WERI-Rb-1 (cell line): ENCODE measurements at places on chromosomes 3 and 15.

DNA sequence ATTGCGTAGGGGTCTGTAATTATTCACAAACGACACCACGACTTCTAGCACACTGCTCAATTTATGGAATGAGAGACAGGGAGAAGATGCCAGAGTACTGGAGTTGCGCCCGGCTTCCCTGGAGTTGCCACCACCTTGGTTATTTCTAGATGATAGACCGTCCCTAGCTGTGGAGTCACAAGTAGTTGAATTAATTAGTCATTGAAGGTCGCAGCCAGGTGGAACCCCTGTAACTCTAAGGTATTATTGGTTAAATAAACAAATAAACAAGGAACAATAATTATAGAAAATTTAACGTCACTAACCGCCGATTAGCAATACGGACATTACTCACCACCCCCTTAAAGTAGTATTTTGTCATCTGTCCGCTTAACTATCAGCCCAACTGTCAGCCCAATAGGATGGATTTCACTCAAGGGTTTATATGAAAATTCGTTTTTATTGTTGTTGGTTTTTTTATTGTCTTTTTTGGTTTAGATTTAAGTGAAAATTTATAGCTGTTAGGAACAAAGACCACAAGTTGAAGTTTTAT lies 911 bp upstream of the AZI2 start:
- no peak for DNase-seq

DNA sequence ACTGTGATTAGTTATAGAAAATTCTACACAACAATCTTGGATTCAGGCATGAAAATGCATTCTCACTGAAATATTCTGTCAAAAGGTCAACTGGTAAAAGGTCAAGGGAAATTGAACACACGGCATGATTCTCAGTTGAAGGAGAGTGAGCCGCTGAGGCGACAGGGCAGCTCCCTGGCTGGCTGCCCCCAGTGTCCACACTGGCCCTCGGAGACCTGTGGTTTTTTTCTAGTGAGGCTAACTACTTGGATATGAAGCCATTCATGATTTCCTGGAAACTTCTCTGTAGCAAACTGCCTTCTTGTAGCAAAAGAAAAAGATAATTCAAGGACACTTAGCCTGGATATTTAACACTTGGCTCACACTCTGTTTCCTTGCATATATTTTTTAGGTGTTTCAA lies 37.2 kb downstream of the AADACL2 start:
- no peak for DNase-seq

GRCh38 chr3:72448858-72449257 lies 399.4 kb downstream of the SHQ1 start:
- DNase-seq, result no peak

GRCh38 chr3:152430223-152431002 lies 161.7 kb downstream of the MBNL1 start:
- peak; percentile 29 for DNase-seq

- no peak for DNase-seq
Measured at GRCh38 chr15:51191766-51192165, 97.1 kb upstream of the TNFAIP8L3 start.

DNA sequence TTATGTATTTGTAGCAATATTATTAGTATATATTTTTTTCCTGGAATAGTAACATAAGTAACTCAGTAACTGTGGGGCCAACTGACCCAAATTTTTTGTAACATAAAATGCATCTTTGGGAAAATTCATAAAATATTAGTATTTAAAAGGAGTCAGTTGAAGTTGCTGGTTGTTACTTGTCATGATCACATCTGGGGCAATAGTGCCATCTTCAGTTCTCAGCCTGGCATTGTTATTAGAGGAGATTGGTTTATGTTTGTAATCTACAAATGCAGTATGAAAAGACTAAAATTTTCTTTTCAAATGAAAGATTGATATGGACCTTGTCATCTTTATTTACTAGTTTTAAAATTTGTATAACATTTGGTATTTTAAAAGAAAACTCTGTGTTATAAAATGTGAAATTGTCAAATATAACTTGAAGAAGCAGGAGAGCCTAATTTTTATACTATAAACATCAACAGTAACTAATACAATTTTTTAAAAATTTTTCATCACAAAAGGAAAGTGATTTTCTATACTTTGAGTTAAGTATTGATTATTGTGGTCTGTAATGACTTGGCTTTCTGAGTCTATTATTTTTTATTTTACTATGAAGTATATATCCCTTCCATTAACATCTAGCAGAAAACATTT lies 38.8 kb upstream of the MLF1 start:
- no peak for DNase-seq

DNA sequence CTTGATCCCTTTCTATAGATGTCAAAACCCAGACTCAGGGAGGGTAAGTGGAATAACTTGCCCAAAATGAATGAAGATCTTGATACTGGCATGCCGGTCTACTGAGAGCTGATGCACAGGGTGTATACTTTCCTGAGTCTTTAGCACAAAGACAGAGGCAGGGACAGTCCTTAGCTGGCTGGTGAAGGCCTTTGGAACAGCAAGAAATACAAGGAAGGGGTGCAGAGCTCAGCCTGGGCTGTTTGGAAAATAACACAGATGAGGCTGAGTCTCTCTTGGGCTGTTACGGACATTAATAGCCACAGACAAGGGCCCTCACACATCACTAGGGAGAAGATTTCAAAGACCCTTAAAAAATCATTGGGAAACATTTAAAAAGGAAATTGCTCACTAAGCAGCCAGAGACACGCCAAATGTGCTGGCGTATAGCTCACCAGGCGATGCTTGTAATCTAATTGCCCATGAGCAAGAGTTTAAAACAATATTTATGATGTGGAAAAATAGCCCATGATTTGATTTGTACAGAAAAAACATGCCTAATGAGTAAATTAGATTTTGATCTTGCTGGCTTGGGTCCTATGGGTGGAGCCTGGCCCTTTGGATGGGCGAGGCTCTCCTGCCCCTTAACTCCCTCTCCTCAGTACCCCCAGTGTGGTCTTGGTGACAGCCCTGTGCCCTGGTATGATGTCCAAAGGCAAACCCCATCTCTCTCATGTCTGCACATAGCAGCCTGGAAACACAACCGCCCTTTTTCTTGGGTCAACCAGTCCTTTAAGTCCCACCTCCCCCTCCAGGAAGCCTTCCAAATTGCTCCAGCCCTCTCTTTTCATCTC lies 81.8 kb upstream of the MRPS22 start:
- DNase-seq, result no peak

- DNase-seq, result no peak
Measured at GRCh38 chr3:135017003-135017893, 222.2 kb downstream of the EPHB1 start.

DNA sequence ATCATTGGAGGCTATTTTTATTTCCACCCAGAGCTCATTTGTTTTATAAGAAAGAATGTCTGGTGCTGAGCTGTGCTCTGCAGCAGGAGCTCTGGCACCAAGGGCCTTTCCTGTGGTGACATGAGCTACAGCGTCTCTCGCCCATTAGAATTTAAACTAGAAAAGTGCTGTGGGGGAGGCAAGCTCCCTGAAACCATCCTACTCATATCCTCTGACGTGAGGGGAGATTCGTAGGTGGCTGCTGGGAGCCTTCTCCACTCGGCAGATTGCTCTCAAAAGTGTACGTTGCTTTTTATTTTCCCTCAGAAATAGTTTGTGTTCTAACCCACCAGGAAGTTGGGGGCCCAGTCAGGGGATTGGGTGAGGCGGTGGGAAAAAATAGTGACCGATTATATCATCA lies 76.3 kb upstream of the ARHGEF3 start:
- no peak for DNase-seq

DNA sequence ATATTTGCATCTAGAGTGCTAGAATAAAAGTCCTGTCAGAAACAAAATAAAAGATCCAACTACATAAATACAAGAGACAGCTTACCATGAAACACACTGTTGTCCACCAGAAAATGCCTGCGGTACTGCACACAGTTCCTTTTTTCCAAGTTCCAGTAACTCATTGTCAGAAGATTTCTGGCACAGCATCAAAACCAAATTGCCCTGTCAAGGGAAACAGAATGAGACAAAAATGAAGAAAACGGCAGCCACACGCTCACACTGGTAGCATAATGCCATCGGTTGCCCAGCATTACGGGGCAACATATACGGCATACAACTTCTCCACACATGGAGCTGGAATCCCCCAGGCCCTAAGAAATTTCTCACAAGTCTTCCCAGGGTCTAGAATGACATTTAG lies 40.8 kb downstream of the PLCH1 start:
- no peak for DNase-seq

GRCh38 chr15:29225534-29226234 lies 43.9 kb downstream of the NSMCE3 start:
- no peak for DNase-seq

DNA sequence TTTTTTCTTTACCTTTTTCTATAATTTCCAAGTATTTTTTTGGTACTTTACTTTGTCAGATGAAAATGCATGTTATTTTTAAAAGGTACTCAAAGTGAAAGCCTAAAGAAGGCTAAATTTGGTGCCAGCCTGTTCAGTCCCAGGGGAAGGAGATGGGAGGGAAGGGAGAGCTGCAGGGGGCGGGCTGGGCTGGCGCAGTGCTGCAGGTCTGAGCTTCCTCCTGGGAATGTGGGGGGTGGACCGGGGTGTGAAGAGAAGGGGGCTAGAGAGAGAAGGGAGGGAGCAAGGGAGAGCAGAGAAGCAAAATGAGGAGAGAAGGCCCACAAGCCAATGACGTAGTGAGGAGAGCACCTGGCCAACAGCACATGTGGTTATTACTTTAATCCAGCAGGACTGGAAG lies 71.0 kb upstream of the SCN5A start:
- DNase-seq, result no peak

DNA sequence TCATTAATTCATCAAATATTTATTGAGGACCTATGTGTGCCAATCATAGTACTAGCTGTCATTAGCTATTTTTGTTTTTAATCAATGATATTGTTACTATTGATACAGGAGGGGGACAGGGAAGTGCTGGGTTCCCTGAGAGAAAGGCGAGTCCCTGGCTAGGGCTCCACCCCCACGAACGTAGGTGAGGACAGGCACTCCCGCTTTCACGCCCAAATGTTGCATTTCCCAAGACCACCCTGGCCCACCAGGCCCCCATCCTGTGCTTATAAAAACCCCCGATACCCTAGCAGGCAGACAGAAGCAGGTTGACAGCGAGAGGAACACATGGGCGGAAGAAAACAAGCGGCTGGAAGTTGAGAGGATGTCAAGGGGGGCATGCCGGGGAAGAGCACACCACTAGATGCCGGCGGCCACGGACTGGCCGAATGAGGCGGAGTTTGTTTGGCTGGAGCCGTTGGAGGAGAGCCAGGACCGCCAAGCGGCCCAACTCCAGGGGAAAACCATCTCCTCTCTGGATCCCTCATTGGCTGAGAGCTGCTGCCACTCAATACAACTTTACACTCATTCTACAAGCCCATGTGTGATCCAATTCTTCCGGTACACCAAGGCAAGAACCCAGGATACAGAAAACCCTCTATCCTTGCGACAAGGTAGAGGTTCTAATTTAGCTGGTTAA lies 798.7 kb upstream of the SEMA6D start:
- no peak for DNase-seq

DNA sequence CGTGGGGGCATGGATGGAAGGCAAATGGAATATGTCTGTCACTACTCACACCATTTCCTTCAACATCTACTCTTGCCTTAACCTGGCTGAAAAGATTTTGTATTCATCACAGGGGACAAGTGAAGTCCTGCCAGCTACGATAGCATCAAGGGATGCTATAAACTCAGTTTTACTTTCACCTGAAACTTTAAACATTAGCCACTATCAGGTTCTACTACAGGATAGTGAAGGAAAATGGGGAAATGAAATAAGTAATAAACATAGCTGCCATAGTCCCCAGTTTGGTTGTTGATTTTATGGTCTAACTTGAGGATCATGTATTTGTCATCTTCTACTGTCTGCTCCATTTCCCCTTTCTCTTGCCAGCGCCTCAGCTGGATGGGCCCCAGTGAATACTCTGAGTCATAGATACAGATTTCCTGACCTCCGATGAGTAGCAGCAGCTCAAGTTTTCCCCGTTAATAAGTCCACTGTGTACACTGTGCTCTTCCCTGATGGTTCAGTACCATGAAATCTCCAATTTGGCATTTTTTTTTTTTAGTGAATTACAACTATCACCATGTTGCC lies 338.2 kb upstream of the SLCO3A1 start:
- no peak for DNase-seq

DNA sequence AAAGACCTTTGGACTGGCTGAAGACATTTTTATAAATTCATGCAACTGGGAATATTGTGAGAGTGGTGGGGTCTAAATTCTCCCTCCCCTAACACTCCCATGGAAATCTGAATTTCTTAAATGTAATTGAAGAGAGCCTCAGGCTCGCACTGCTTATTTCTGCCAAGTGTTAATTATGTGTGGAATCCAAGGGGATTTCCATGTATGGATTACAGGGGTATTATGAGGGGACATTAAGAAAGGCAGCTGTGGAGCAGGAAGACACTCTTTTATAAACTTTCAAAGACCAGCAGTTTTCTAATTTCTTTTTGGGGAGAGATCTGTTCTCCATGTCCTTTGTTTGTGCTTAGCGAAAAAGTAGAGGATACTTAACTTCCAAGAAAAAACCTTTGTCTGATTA lies 152.1 kb upstream of the TBL1XR1 start:
- DNase-seq, result no peak

DNA sequence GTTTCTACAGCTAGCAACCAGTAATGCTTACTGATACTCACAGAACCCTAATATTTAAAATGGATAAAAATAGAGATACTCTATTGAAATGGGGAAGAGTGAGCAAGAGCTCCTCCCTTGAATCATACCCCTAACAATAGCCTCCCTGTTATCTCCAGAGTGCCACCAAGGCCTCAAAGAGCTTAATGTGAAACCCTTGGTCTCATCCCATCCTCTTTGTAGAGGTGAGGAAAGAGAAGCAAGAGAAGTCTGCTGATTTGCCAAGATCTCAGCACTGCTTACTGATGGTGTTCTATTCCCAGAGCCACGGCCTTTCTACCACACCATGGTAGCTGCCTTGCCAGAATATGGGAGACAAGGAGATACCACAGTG lies 463.4 kb upstream of the PROK2 start:
- no peak for DNase-seq

DNA sequence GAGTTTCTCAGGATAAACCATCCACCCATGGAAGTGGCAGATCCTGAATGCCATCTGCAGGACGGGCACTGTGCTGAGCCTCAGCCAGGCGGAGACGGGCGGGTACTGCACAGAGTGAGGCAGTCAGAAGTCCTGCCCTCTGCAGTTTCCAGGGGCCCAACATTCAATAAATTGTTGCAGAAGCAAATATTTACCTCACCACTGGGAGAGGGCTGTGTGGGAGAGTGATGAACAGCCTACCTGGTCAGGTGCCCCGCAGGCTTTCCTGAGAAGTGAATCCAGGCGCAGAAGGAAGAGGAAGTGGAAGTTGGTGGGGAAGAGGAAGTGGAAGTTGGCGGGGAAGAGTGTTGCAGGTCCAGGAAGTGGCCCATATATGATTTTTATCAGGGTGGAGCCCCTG lies 100.8 kb downstream of the SLCO3A1 start:
- DNase-seq, result no peak

GRCh38 chr3:122233101-122233952 lies 49.9 kb downstream of the CASR start:
- DNase-seq, result no peak

DNA sequence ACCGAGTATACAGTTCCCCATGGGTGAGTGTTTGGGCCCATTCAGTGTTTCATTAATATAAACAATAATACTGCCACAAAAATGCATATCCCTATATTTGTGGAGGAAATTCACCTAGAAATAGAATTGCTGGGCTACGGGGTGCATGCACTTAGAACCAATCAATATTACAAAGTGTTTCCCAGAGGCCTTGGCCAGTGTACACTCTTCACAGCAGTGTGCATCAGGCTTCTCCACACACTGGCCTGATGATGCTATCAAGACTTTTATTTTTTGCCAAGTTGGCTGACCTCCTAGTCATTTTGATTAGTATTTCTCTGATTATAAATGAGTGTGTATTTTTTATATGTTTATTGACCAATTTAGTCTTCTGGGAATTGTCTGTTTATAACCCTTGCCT lies 323.7 kb downstream of the EPHB1 start:
- no peak for DNase-seq
